ENCODE measurements at places on chromosomes 7 and 10. TPM values are rescaled to one million over a fixed set of nuclear protein-coding genes. Genes with fewer than 3 reads are reported as not detected.

Gene NKX1-2
- not detected for total RNA-seq

Gene RTKN2
- total RNA-seq = 0.37 TPM

Gene ANKMY2
- total RNA-seq = 12.5 TPM

Gene MBL2
- not detected for total RNA-seq

Gene CACNB2
- 12.5 TPM for total RNA-seq

Gene GPR15LG
- total RNA-seq = not detected

Gene CSTF2T
- total RNA-seq = 20.9 TPM

Gene TMEM213
- total RNA-seq = not detected

Gene CFTR
- not detected for total RNA-seq
